ENCODE measurements at places on chromosomes 5 and 9.
A peak's percentile ranks its signal among the peaks of the same experiment; 100 is the strongest.

DNA sequence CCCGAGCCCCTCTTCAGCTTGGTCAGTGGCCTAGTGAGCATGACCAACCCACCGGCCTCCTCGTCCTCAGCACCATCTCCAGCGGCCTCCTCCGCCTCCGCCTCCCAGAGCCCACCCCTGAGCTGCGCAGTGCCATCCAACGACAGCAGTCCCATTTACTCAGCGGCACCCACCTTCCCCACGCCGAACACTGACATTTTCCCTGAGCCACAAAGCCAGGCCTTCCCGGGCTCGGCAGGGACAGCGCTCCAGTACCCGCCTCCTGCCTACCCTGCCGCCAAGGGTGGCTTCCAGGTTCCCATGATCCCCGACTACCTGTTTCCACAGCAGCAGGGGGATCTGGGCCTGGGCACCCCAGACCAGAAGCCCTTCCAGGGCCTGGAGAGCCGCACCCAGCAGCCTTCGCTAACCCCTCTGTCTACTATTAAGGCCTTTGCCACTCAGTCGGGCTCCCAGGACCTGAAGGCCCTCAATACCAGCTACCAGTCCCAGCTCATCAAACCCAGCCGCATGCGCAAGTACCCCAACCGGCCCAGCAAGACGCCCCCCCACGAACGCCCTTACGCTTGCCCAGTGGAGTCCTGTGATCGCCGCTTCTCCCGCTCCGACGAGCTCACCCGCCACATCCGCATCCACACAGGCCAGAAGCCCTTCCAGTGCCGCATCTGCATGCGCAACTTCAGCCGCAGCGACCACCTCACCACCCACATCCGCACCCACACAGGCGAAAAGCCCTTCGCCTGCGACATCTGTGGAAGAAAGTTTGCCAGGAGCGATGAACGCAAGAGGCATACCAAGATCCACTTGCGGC is 1.8 kb downstream of the EGR1 start:
- peak; percentile 28 for DNase-seq

DNA sequence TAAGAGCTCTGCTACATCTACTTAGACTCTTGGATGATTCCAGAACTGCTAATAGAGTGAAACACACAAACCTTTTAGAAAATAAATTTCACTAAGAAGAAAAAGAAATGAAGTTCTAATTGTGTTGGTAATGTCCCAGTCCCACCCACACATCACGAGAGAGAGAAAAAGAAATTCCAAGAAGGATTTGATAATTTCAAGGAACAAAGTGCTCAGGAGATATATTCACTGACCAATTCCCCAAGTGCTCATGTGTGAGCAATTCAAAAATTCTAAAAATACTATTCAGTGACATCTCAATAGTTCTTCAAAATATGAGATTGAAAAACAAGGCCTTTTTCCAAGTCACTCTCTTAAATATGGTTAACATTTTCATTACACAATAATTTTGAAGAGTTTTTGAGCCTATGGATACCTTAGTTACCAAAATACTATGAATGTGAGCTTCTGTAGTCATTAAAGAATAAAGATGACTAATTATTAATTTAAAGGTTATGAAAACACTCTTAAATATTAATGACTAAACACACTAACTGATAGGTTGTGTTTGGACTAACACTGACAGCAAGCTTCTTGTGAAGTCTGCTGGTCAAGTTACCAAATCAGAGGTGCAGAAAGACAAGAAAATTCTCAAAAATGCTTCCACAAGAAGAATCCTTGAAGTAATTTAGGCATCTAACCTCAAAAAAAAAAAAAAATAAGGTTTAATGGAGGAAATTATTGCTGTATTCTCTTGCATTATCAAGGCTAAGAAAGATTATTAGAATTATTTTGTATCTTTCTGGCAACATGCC is 245.3 kb downstream of the PDE4D start:
- no peak for DNase-seq

GRCh38 chr5:176636426-176636825 is 6.0 kb downstream of the EIF4E1B start:
- no peak for DNase-seq

DNA sequence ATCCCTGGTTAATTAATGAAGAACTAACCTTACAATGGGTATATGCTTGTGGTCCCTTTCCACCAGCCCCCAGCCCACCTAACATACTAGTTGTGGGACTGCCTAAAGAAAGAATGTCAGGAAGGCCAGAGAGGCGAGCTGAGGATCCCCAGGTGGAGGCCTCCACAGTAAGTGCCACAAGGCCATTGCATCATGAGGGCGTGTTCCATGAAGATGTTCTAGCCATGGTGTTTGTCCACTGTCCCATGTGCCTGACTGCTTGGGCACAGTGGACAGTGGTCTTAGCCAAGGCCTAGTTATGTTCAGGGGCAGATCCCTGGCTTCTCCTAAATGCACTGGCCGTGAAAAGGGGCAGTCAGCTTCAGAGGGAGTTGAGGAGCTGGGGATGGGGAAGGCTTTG is 21.1 kb downstream of the ZFP62 start:
- no peak for DNase-seq

GRCh38 chr5:91049112-91049511 is 334.0 kb downstream of the ARRDC3 start:
- DNase-seq = no peak

DNA sequence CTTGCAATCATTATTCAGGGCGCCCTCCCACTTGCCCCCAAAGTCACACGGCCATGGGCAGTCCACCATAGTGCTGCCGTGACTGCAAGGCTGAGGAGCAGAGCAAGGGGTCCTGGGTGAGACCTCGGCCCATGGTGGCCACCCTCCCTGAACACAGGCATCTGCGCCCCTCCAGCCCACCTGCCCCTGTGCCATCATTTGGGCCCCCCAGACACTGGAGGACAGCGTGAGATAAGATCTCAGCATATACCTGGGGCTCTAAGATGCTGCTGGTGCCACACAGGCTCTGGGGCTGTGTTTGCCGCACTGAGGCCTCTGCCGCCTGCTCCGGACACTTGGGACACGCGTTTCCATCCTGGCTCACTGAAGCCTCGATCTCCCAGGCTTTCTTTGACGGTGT is 3.5 kb downstream of the TMEM250 start:
- DNase-seq = no peak

DNA sequence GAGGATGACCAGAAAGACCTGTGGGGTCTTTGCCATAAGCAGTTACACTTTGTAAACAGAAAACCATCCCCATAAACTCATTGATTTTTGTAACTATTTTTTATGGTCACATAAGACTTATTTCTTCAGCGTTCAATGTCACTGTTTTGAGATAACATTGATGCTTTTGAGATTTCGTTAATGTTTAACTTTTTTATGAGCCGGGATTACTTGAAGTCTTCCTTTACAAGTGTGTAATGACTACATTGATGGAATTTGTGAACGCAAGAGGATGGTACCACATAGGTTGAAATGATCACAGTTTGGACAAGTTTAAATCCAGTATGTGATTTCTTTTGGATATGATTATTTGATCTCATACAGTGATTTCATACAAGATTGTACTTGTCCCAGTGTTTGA is 1.8 kb downstream of the SLC12A2 start:
- DNase-seq = no peak

DNA sequence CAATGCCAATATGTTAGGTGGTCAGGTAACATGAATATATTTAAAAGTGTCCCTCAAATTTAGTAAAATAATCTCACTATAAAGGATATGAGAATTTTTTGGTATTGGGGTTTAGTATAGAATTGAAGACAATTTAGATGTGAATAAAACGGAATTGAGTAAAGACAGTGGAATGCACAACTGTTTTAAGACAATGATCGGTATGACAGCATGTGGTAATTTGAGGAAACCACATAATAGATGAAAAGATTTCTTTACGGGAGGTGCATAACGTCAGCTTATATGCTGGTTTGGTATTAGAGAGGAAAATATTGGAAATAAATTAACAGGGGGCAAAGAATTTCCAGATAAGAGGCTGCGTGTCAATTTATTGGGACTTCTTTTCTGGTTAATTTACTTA is 1043.2 kb downstream of the CDH18 start:
- no peak for DNase-seq

GRCh38 chr5:18366234-18366633 is 732.0 kb downstream of the TAF11L14 start:
- DNase-seq = no peak

- DNase-seq = no peak
Observed at GRCh38 chr5:173909199-173909598, 21.1 kb downstream of the CPEB4 start.

DNA sequence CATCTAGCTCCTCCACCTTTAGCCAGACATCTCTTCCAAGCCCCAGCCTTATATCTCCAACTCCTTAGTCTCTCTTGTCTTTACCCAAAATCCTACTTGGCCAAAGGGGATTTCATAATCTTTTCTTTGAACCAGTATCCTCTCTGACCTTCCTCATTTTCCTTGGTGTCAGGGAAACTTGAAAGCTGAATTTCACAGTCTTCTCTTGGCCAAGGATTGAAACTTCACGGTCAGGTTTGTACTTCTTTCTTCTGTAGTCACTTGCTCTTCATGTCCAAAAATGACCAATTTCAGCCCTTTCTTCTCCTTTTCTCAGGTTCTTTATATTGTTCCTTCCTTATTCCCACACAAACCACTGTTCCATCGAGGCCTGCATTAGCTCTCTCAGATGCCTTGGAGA is 473.7 kb upstream of the KLF4 start:
- DNase-seq = no peak

DNA sequence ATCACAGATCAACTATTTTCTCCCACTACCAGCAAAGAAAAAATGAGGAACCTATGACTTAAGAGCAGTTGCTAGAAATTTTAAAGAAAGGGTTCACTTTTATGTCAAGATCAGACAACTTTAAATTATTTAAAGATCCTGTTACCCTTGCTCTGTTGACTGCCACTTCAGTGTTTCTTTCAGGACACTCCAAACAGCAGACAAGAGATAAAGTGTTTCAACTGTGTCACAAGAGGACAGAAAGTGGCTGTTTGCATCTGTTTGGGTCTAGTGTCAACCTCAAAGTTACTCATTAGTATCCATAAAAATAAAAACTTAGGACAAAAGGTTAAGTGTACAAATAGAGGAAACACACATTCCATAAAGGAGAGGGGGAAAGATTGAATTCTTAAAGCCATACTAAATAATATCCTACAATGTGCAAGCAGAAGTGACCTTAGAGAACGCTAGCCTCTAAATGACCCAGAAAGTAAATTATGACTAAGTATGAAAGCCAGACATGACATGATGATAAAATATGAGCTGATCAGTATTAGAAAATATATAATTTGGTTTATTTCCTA is 24.9 kb downstream of the HMGCS1 start:
- no peak for DNase-seq

GRCh38 chr9:69168709-69169217 is 5.3 kb upstream of the TJP2 start:
- peak; percentile 28 for DNase-seq

DNA sequence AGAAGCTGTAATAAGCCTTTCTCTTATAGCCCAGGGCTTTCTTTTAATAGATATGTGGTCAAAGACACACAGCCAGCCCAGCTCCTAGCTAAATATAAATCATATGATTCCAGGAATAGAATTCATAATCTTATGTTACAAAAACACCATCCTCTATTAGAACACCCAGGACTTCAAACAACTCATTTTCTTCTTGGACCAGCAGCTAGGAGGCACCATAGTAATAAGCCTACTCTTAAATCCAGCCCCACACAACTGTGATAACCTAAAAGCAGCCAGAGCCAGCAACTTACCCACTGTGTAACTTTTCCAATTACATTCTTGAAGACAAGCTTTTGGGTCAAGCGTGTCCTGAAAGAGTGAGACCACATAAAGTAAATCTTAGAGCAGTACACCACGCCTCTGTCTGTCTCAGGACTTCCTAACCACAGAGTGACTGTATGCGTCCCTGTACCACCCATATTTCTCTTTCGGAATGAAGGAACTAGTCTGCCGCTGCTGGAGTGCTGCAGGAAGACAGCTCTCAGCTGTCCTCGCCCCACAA is 223.8 kb downstream of the TLE1 start:
- no peak for DNase-seq

- no peak for DNase-seq
Observed at GRCh38 chr5:149412783-149413476, 33.8 kb upstream of the IL17B start.

- no peak for DNase-seq
Observed at GRCh38 chr5:39455645-39456044, 30.9 kb upstream of the DAB2 start.

GRCh38 chr5:33283243-33283642 is 157.5 kb upstream of the TARS1 start:
- DNase-seq = no peak

- DNase-seq = no peak
Observed at GRCh38 chr9:138023394-138024124, 146.0 kb downstream of the CACNA1B start.

DNA sequence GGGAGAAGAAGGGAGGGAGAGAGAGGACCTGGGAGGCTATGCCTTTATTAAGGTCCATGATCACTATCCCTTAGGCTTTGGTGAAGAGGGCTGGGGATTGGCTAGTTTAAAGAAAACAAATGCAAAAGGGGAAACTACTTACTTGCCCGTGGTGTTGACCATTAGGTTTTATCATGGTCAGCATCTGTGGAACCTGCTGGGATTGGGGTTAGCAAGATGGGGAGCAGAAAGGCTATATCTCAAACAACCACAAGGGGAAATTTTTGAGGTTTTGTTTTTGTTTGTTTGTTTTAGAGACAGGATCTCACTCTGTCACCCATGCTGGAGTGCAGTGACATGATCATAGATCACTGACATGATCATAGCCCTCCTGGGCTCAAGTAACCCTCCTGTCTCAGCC is 9.0 kb upstream of the RAD23B start:
- DNase-seq = no peak

- no peak for DNase-seq
Observed at GRCh38 chr9:126708178-126708577, 94.5 kb downstream of the LMX1B start.

DNA sequence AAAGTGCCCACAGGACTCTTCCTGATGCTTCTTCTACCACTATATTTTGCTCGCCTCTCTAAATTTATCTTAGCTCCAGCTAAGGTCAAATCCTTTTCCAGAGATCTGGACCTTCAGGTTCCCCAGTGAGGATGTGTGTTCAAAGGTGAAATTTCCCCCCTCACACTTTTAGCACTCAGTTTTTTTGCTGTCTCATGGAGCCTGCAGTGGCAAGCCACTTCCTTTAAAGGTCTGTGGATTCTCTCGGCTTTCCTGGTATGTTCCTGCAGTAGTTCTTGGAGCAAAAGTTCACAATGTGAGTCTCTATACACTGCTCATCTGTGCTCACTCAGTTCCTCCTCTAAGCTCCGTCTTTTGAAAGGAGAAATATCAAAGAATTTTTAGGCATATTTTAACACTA is 181.4 kb downstream of the LURAP1L start:
- no peak for DNase-seq

- DNase-seq = no peak
Observed at GRCh38 chr5:62650197-62650596, 71.6 kb downstream of the LRRC70 start.

DNA sequence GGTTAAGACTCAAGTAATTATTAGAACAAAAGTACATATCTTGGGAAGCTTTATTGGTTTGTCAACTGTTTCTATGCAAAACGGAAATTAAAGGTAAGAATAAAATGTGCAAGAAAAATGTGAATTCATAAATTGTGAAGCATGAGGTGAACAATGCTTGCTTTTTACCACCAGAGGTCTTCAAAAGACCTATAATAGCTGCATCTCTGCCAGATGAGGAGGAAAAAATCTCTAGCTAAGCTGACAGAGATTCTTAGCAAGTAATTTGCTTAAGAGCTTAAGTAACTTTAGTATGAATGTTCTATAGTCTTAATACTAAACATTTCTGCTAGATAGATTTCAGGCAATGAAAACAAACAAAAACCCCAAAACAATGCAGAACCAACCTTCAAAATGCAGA is 54.1 kb downstream of the MRPS30 start:
- no peak for DNase-seq
